Cardiac fibroblast (primary cell): ENCODE measurements at places on chromosomes 1 and 21.

GRCh38 chr1:66624412-66625060, 90.6 kb downstream of the SGIP1 start:
- peak; percentile 46 for DNase-seq

- peak; percentile 75 for DNase-seq
Observed at GRCh38 chr1:36160949-36161485, 5.1 kb downstream of the MAP7D1 start.

- peak; percentile 98 for DNase-seq
Observed at GRCh38 chr1:235910357-235911299, 43.9 kb upstream of the LYST start.

DNA sequence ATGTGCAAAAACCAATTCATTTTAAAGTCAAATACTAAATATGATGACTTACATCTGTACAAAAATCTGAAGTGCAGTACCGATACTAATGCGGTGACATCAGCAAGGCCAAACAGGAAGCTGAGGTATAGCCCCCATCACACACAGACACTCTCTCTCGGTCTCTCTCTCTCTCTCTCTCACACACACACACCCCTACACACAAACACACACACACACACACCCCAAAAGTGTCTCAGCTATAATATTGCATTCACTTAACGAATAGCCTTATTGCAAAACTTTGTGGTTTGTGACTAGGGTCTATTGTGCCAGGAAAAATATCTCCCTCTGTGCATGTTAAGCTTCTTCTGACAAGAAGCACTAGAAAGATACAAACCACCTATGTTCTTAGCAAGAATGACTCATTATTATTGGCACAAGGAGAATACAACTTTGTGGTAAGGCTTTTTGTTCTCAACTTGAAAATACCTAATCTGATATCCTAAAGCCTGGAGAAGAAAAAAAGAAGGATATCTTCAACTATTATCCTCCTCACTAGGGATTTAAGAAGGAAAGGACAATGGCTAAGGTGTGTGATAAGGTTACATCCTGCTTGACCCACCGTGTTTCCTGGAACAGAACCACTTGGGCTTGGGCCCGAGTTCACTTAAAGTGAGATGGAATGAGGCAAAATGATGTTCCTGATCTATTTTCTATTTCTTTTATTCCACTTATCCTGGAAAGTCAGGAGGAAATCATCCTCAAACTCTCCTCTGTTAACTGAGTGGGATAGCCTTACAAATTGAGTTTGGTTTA, 107.1 kb downstream of the NIBAN1 start:
- DNase-seq, result peak; percentile 95

- DNase-seq, result no peak
Observed at GRCh38 chr1:76279101-76279748, 204.7 kb downstream of the ST6GALNAC3 start.

GRCh38 chr1:48069662-48070395, 72.6 kb upstream of the TRABD2B start:
- no peak for DNase-seq

GRCh38 chr1:53180226-53180625, 16.4 kb upstream of the CPT2 start:
- peak; percentile 48 for DNase-seq

- no peak for DNase-seq
Observed at GRCh38 chr1:213448776-213449175, 397.7 kb downstream of the RPS6KC1 start.
